ENCODE measurements at places on chromosomes 3 and 15.

GRCh38 chr15:92336419-92336987, 57.2 kb upstream of the ST8SIA2 start:
- no peak for DNase-seq

GRCh38 chr15:78319588-78319987, 20.2 kb upstream of the SKIC8 start:
- DNase-seq: no peak

GRCh38 chr15:74302821-74303359, 64.6 kb downstream of the CYP11A1 start:
- no peak for DNase-seq

- peak; percentile 68 for DNase-seq
Measured at GRCh38 chr15:74438721-74439316, 5.1 kb upstream of the SEMA7A start.

DNA sequence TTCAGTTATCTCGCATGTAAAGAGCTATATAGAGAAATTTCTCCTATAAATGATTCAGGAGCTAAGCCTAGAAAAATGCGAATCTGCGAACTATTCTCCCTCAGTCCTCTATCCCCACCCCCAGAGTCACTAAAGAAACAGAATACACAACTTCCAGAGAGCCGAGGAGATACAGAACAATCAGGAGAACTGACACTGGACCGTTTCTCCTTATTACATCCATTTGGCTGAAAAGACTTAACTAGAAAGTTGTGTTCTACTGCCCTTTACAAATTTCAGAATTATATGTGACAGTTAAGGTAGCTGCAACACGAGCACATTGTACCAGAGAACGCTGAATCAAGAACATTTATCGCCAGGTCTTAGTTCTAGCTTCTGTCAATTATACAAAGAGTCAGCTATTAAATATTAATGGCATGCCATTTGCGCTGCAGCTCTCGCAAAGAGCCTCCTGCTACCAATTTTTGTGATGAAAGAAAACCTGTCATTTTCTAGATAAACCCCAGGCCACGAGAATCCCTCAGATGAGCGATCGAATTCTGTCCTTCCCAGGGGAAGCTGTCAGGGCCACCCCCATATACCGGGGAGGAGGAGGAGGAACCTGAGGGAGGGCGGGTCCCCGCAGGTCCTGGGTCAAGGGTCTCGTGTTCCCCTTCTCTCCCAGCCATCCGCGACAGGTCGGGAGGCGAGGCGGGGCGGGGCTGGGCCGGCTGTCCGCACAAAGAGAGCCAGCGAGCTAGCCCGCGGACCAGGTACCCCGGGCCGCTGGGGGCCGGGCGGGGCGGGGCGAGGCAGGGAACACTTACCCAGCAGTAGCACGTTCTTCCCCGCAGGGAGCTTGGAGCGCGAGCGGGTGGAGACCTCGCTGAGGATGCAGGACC, 878 bp downstream of the DYNC1LI1 start:
- DNase-seq: no peak

DNA sequence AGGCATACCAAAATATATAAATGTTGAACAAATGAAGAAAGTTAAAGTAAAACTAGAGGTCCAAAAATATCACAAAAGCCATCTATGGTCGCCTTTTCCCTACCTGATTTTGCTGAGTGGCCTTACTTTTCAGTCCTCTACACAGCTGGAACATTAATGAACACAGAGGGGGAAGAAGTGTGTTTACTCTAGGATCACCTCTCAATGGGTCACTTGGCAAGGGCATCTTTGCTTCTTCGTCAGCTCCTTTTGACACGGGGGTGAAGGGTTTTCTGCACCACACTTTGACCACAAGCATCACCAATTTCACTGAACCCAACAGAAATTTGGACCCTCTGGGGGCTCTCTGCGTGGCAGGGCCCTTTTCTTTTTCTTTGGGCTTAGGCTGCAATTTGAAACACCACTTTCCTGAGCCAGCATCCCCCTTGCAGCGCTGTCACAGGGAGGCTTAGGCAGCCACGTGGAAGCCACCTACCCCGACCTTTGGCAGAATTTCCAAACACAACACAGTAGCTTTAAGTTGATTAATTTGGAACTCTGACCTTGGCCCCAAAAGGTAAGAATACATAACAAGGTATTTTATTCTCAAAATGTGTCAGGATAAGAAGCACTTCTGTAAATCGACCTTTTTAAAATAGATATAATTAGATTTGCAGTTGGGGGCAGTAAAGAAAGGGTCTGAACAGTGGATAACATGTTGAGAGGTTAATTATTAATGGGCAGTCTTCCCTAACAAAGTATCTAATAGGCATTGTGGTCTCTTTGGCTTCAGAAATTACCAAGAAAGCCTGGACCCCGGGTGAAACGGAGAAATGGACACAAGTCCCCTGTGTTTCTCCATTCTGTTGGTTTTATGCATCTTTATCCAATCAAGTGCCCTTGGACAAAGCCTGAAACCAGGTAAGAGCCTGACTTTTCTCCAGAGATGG, at the start of gene LIPC:
TSS of gene LIPC (plus strand) at position 771 of the 929 bp plus-strand sequence. CDS start at position 813, 42 bp downstream.
- no peak for DNase-seq

DNA sequence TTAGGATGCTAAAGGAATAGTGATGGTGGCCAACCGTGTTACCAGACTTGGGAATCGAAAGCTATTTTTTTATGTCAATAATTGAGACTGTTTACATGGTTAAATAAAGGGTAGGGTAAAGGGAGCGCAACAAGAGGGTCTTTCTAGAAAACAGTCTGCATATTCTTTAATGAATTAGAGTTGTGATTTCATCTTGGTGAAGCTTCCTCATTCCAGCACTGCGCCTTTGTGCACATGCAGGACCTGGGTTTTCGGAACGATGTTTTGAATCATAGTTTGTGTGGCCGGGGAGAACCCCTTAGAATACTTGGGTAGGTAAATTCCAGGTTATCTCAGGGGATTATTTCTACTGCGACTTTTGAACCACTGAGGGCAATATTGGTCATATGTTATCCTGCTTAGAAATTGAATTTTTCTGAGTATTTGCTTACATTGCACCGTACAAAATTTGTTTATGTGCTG, 1.3 kb downstream of the PIK3CA start:
- peak; percentile 30 for DNase-seq

DNA sequence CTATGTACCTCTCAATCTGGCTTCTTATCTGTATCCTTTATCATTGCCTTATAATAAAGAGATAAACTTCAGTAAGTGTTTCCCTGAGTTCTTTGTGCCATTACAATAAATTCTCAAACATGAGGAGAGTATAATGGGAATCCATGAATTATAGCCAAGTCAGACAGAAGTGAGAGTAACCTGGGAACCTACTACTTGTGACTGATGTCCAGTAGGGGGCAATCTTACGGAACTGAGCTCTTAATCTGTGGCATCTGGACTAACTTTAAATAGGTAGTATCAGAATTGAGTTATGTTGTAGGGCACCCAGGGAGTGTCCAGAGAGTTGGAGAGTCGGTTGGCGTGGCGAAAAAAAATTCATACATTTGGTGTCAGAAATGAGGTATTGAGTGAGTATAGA, 542.6 kb downstream of the ZBBX start:
- no peak for DNase-seq

GRCh38 chr15:47717036-47717612, at the start of gene SEMA6D:
TSS of gene SEMA6D (plus strand) at chr15:47717505. CDS start at chr15:47759799, 42,294 bp downstream.
- peak; percentile 79 for DNase-seq

DNA sequence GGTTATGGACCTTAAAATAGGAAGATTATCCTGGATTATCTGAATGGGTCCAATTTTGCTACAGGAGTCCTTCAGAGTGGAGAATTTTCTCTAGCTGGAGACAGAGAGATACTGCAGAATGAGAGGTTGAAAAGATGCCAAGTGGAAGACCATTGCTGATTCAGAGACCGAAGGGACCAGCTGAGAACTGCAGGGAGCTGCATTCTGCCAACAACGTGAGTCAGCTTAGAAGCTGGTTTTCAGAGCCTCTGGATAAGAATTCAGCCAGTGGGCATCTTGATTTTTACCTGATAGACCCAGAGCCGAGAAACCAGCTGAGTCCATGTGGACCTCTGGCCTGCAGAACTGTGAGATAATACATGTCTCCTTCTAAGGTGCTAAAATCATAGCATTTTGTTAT, 234.0 kb downstream of the NR2F2 start:
- DNase-seq: no peak
